ENCODE measurements at places on chromosomes 1 and 21. TPM values are rescaled to one million over a fixed set of nuclear protein-coding genes. Genes with fewer than 3 reads are reported as not detected.

DNA sequence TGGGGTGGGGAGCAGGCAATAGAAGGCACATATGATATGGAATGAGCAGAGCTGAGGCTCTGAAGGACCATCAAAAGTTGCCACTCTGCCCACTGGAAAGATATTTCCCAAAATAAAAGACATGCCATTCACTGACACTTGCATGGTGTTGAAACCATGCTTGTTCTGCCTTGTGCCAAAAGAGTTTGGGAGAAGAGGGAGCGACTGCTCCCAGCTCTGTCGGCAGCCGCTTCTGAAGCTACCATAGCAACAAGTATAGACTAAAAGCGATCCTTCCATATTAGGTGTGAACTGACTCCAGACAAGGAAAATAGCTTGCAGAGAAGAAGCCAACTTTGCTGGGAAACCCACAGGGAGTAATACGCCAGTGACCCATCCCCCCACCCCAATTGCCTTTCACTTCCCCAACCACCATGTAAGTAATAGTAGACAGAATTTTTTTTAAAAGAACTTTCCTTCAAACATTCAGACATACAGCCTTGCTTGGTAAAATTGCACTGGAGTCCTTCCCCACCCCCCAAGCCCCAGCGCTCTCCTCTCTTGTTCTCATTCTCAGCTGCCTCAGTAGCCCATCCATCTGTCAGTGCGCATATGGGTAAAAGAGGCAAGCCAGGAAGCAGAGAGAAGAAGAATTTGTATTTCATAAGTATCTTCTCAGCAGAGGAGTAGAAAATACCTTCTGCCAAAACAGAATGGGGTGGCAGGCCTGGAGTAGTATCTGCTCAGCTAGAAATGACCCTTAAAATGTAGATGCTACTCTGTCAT lies 263.7 kb downstream of the OMA1 start:
- no peak overlapping the region for H3K27ac ChIP-seq
- H3K4me1 ChIP-seq = no peaks in the 10 kb centered on the region

- H3K36me3 ChIP-seq = no peaks in the 10 kb centered on the region
- H3K4me3 ChIP-seq = no peak overlapping the region
- H3K4me1 ChIP-seq = peaks cover 4% of the 10 kb centered on the region
- H3K27ac ChIP-seq = no peak overlapping the region
Observed at GRCh38 chr1:12413664-12414410, 184.0 kb downstream of the VPS13D start.

DNA sequence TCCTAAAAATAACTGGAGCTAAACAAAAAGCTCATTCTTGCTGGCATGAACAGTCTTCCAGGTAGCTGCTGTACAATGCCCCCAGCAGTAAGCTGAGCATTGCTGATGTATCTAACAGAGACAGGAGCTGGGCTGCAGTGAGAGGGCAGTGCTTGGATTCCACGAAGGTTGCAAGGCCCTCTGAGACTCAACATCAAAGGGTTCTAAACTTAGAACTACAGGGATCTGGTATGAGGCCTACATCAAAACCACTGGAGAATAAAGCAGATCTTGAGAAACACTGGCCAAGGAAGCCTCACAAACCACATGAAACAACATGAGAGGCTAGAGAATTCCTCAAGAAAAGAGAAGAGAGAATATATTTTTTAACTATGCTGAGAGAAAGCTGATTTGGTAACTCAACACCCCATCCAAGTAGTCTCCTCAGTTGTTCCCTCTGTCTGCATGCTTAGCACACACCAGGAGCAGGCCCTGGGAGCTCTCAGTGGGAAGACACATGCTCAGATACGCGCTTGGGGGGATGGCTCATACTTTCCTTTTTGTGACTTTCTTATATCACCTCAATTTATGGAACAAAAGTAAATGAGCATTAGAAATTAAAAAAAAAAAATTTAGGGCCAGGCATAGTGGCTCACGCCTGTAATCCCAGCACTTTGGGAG lies 27.7 kb downstream of the DSTYK start:
- no peaks in the 10 kb centered on the region for H3K36me3 ChIP-seq
- H3K4me3 ChIP-seq = no peak overlapping the region

DNA sequence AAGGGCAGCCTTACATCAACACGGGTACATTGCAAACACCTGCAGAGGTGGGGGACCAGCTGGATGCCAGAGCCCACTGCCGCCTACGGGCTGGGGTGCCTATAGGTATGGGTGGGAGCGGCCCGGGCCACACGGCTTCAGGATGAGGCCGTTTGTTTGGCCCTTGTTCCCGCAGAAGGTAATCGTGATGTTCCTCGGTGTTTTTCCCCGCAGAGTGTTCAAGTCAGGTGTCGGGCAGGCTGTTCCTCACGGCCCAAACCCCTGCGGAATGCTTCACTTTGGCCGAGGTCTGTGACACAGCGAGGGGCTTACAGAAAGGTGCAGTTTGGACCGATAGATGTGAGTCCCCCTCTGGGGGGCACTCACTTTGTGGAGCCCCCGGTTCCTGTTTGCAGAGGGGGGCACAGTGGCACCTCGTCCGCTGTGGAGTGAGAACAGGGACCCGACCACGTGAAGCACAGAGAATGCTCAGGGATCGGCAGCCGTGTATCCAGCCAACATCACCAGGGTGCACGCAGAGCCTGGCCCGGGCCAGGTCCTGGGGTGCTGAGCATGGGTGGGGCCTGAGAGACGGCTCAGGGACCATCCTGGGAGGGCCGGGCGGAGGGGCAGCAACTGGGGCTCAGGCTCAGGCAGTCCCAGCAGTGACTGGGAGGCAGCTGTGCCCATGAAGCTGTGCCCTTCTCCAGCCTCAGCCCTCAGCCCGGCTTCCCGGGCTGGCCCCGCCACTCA lies 453 bp upstream of the TTLL10 start:
- no peaks in the 10 kb centered on the region for H3K27me3 ChIP-seq
- DNase-seq = no peak
- H3K27ac ChIP-seq = no peak overlapping the region
- H3K4me1 ChIP-seq = peaks cover 16% of the 10 kb centered on the region
- no peaks in the 10 kb centered on the region for H3K36me3 ChIP-seq

DNA sequence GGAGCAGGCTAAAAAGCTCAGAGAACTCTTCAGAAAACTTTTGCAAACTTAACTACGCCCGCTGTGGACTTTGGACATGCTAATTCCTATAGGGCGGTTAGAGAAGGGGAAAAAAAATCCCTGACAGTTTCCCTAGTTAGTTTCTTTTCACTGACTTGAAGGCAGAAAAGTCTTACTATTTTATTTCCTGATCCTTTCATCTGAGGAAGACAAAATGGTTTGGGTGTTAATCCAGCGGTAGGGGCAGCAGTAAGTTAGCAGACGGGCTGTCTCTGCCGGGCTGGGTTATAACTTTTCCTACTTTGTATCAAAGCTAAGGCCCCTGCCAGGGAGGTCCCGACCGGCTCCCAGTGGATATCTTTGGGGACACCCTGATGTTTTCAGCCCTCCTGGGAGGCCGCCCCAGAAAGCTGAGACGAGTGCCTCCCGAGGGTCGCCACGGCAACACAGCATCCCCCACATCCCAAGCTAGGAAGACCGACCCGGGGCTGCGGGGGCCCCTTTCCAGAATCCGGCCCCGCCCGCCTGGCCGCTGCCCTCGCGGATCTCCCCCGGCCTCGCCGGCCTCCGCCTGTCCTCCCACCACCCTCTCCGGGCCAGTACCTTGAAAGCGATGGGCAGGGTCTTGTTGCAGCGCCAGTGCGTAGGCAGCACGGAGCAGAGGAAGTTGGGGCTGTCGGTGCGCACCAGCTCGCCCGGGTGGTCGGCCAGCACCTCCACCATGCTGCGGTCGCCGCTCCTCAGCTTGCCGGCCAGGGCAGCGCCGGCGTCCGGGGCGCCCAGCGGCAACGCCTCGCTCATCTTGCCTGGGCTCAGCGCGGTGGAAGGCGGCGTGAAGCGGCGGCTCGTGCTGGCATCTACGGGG lies 162.6 kb downstream of the RUNX1 start:
- H3K27ac ChIP-seq = peak overlapping the region; percentile 70
- no peaks in the 10 kb centered on the region for H3K27me3 ChIP-seq
- peaks cover 34% of the 10 kb centered on the region for H3K4me1 ChIP-seq
- peaks cover 5% of the 10 kb centered on the region for H3K36me3 ChIP-seq
- DNase-seq = no peak

DNA sequence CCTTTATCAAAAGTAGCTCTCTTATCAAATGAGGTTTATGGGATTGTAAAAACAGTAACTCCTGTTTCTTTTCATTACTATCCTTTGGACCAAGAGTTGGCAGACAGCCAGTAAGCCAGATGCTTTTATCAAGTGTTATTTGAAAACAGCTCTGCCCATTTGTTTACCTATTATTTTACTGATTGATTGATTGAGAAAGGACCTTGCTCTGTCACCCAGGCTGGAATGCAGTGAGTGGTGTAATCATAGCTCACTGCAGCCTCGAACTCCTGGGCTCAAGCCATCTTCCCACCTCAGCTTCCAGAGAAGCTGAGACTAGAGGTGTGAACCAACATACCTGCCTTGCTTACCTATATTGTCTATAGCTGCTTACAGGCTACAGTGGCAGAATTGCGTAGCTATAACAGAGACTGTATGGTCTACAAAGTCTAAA lies 3.6 kb downstream of the PRKAB2 start:
- H3K4me3 ChIP-seq = no peak overlapping the region
- H3K27me3 ChIP-seq = no peaks in the 10 kb centered on the region

DNA sequence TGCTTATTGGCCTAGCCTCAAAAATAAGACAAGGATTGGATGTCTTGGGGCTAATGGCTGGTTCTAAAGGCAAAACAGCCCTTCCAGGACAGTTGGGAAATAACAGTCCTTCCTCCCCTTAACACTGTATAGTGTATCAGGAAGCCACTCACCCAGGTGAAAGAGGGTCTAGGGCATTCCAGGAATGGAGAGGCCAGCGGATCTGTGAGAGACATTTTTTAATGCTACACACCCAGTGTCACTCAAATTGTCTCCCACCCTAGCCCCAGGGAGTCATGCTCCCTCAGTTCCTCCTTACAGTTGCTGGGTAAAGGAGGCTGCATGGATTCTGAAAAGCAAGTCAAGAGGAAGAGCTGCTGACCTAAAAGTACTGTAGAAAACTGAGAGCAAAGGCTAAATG lies 24.1 kb upstream of the EXO1 start:
- H3K27me3 ChIP-seq = no peaks in the 10 kb centered on the region
- DNase-seq = peak; percentile 64

DNA sequence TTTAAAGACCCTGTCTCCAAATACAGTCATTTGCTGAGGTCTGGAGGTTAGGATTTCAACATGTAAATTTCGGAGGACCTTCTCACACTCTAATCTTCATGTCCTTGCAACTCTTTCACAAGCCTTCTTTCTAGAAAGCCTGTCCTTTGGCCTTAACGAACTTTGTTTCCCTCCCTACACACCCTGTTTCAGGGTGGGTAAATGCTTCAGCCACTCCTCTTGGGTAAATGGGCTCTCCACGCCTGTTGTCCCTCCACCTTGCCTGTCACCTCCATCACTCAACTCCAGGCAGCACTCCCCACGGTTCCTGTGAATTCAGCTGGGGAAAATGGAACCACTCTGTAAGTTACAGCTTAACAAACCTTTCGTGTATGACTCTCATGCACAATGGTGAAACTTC lies 84.0 kb upstream of the COG2 start:
- H3K4me1 ChIP-seq = no peaks in the 10 kb centered on the region
- no peak for DNase-seq
- no peak overlapping the region for H3K27ac ChIP-seq
- no peak overlapping the region for H3K4me3 ChIP-seq
- H3K27me3 ChIP-seq = peaks cover 41% of the 10 kb centered on the region
- no peaks in the 10 kb centered on the region for H3K36me3 ChIP-seq

The SFN gene
- total RNA-seq = 245 TPM
